ENCODE measurements at places on chromosomes 6 and 20. TPM values are rescaled to one million over a fixed set of nuclear protein-coding genes. Genes with fewer than 3 reads are reported as not detected.

The C6orf52 gene
- 6.2 TPM for total RNA-seq

The PRND gene
- not detected for total RNA-seq

DNA sequence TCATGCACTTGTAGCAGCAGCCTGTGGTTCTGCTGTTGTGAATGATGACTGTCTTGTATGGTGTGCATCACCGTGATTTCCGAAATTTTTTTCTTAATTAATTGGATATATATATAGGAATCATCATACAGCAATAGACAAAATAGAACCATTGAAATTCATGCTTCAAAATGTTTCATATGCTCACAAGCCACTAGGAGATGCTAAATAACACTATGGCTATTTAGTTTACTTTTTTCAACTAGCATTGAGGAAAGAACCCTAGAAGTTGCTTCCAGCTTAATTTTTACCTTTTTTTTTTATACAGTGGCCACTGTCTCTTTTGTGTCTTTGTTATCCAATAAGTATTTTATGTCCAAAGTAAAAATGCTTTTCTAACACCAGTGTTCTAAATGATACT is 485.4 kb downstream of the CDKAL1 start:
- DNase-seq: no peak
- H3K4me1 ChIP-seq: peaks cover 26% of the 10 kb centered on the region
- H3K36me3 ChIP-seq: no peaks in the 10 kb centered on the region
- H3K27me3 ChIP-seq: no peaks in the 10 kb centered on the region

- H3K27me3 ChIP-seq: no peaks in the 10 kb centered on the region
- H3K27ac ChIP-seq: no peak overlapping the region
- H3K4me1 ChIP-seq: no peaks in the 10 kb centered on the region
- H3K4me3 ChIP-seq: no peak overlapping the region
- no peaks in the 10 kb centered on the region for H3K36me3 ChIP-seq
- DNase-seq: no peak
Measured at GRCh38 chr6:83055366-83055964, 10.2 kb downstream of the UBE3D start.

GRCh38 chr6:158474961-158475343 is 84.9 kb upstream of the TMEM181 start:
- H3K4me3 ChIP-seq: peak overlapping the region; percentile 12
- peak overlapping the region; percentile 72 for H3K27ac ChIP-seq
- DNase-seq: peak; percentile 92

The SRSF12 gene
- not detected for total RNA-seq

GRCh38 chr6:89433252-89434149 is 549 bp downstream of the ANKRD6 start:
- H3K36me3 ChIP-seq: no peaks in the 10 kb centered on the region
- no peaks in the 10 kb centered on the region for H3K27me3 ChIP-seq
- no peaks in the 10 kb centered on the region for H3K4me1 ChIP-seq

The ISM1 gene
- total RNA-seq: not detected

The NFKBIL1 gene
- 26.1 TPM for total RNA-seq

The IPCEF1 gene
- total RNA-seq: 0.57 TPM

GRCh38 chr6:40293460-40294185 is 293.5 kb downstream of the LRFN2 start:
- no peaks in the 10 kb centered on the region for H3K36me3 ChIP-seq
- H3K4me3 ChIP-seq: no peak overlapping the region
- no peaks in the 10 kb centered on the region for H3K4me1 ChIP-seq
- DNase-seq: no peak
- peaks cover 14% of the 10 kb centered on the region for H3K27me3 ChIP-seq

All from PC-9 (cell line).